ENCODE measurements at places on chromosomes 6 and 20.

GRCh38 chr6:110655821-110656220 lies 159.4 kb downstream of the CDK19 start:
- no peak for DNase-seq

GRCh38 chr6:169527306-169527705 lies 174.5 kb downstream of the WDR27 start:
- DNase-seq: no peak

DNA sequence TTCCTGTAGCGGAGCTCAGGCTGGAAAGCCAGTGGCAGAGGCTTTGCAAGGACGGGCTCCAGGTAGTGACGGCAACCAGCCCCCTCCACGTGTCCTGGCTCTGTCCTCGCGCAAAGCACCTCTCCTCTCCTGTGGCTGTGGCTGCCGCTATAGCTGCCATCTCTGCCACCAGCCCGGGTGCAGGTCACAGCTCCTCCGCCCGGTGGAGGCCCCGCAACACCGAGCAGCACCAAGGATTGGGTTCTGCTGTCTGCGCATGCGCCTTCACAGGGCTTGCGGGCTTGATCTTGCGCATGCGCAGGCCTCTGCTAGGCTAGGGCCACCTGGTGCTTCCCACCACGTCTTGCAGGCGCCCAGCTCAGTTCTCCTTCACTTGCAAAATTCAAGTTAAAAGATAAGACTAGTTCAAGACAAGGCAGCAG lies 625.4 kb downstream of the QKI start:
- DNase-seq: no peak

DNA sequence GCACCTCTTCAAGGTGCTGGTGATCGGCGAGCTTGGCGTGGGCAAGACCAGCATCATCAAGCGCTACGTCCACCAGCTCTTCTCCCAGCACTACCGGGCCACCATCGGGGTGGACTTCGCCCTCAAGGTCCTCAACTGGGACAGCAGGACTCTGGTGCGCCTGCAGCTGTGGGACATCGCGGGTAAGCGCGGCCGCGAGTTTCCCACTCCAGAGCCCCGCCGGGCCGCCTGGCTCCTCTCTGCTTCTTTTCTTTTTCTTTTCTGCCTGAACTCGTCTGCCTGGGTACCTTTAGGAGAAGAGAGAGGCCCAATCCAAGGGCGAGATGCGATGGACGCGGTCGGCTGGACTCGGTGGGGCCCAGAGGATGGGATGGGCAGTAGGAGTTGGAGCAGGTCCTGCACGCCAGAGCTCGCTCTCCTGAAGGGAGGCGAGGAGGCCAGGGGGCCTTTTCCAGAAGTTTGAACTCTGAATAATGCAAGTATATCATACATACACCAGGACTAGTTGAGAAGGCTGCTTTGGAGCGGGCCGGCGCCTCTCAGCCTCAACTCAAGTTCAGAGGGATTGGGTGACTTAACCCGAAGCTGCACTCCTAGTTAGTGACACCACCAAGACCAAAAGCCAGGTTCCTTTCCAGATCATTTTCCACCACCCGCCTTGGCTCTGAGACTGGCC lies 445 bp downstream of the RAB32 start:
- DNase-seq: no peak

- no peak for DNase-seq
Observed at GRCh38 chr6:14292119-14292518, 174.5 kb downstream of the CD83 start.

All from vagina (tissue), 2 donors.